Spinal cord (tissue), 10 donors: ENCODE measurements at places on chromosomes 13 and 19. TPM values are rescaled to one million over a fixed set of nuclear protein-coding genes. Genes with fewer than 3 reads are reported as not detected.
A peak's percentile ranks its signal among the peaks of the same experiment; 100 is the strongest.

DNA sequence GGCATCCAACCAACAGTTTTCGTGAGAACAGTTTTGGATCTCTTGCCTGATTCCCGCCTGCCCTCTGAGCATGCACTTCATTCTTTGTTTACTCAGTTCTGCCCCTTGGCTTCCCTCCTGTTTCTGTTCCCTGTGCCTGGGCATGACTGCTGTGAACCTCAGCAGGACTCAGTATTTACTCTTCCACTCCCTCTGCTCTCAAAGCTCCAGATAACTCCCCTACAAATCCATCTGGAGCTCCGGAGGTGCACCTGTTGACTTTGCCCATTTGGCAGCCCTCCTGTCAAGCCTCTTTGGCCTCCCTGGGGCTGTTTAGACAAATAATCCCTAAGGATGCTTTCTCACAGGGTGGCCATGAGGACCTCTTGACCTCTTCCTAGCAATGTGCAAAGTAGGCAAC lies 34.2 kb upstream of the ARGLU1 start:
- no peaks in the 10 kb centered on the region for H3K4me1 ChIP-seq

DNA sequence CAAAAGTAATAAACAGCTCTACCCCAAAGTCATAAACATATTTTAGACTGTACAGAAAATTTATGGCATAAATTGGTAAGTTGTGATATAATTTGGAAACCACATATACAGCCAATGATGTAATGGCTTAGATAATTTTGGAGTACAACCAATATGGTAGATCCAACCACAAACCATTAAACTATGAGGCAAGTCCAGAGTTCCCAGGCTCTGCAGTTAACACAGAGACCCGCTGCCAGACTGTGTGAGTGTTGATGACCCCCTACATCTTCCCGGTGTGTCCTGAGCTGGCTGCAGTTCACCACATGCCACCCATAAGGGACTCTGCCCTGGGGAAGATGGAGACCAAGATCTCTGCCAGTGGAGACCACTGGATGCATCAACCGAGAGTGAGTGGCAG lies 9.9 kb upstream of the SERPINE3 start:
- no peak overlapping the region for H3K27ac ChIP-seq
- H3K4me3 ChIP-seq, result no peak overlapping the region
- H3K4me1 ChIP-seq, result peaks cover 7% of the 10 kb centered on the region
- no peaks in the 10 kb centered on the region for H3K36me3 ChIP-seq
- DNase-seq, result no peak
- H3K27me3 ChIP-seq, result no peaks in the 10 kb centered on the region

DNA sequence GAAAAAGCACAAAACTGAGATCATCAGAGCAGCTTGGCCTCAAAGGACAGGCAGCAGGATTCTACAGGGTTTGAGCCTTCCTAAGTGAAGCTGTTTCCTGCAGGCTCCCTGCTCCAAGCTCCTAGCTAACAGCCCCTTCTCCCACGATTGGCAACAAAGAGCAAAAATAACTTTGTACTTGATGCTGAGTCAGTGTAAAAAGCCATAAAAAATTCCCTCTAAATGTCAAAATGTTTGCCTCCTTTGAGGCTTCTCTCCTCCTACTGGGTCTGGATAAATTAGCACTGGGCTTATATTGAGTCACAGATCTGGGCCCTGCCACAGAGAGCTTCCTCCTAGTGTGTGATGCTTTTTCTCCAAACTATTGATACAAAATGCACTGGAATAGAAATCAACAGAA lies 153.3 kb downstream of the TNFRSF19 start:
- no peak for DNase-seq
- no peak overlapping the region for H3K4me3 ChIP-seq
- peak overlapping the region; percentile 67 for H3K27ac ChIP-seq

DNA sequence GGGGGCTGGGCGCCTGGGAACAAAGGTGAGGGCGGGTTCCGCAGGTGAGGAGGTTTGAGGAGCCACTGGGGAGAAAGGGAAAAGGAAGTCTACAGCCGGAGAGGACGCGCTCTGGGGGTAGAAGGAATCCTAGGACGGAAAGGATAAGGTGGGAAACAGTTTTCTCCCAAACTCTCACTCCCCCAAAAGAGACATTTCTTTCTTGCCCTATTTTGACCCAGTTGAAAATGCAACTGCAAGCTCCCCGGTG lies 651 bp upstream of the POLR1D start:
- H3K4me1 ChIP-seq, result peaks cover 7% of the 10 kb centered on the region
- no peaks in the 10 kb centered on the region for H3K36me3 ChIP-seq
- no peak for DNase-seq
- H3K27ac ChIP-seq, result peak overlapping the region; percentile 93

DNA sequence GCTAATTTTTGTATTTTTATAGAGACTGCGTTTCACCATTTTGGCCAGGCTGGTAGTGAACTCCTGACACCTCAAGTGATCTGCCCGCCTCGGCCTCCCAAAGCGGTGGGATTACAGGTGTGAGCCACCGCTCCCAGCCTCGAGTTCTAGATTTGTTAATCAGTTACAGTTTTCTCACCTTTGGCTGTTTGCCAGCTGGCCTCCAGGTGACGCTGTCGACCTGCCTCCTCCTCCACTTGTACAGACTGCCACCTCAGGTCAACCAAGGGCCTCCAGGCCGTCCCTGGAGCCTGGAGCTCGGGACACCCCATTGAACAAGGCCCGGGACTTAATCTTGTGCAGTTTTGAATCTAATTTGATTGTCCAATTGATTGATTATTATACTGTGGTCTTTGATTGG lies 45.5 kb downstream of the IER2 start:
- H3K36me3 ChIP-seq, result no peaks in the 10 kb centered on the region
- no peaks in the 10 kb centered on the region for H3K27me3 ChIP-seq
- H3K4me3 ChIP-seq, result no peak overlapping the region
- no peak overlapping the region for H3K27ac ChIP-seq
- no peaks in the 10 kb centered on the region for H3K4me1 ChIP-seq

- H3K27me3 ChIP-seq, result no peaks in the 10 kb centered on the region
- H3K4me1 ChIP-seq, result no peaks in the 10 kb centered on the region
- no peak overlapping the region for H3K4me3 ChIP-seq
Measured at GRCh38 chr13:97574926-97575325, 141.0 kb downstream of the RAP2A start.

The CLC gene
- 1.2 TPM for total RNA-seq

DNA sequence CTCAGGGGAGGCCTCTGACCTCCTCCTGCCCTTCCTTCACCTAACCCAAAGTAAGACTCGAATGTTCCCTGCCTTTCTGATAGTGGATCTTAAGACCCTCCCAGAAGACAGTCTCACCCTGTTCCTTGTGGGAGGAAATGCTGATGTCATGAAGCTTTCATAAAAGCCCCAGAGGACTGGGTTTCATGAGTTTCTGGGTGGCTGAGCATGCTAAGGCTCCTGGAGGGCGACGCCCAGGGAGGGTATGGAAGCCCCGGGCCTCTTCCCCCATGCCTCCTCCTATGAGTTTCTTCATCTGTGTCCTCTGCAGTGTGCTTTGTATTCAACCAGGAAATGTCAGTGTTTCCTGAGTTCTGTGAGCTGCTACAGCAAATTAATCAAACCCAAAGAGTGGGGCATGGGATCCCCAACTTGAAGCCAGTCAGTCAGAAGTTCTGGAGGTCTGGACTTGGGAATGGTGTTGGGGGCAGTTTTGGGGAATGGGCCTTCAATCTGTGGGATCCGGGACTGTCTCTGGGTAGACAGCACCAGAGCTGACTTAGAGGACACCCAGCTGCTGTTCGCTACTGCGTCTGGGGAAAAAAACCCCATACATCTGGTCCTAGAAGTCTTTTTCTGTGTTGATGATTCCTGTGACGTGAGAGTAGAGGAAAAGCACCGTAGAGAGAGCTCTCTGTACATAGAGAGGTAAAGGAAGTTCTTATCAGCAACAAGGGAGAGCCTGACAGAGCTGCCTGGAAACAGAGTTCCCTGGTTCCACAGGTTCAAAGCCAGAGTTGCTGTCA lies 2.0 kb upstream of the LILRB2 start:
- no peaks in the 10 kb centered on the region for H3K4me1 ChIP-seq
- no peak overlapping the region for H3K4me3 ChIP-seq
- no peaks in the 10 kb centered on the region for H3K27me3 ChIP-seq
- no peak for DNase-seq

- H3K4me3 ChIP-seq, result no peak overlapping the region
- H3K36me3 ChIP-seq, result no peaks in the 10 kb centered on the region
- no peak overlapping the region for H3K27ac ChIP-seq
- H3K27me3 ChIP-seq, result no peaks in the 10 kb centered on the region
- H3K4me1 ChIP-seq, result peaks cover 6% of the 10 kb centered on the region
Measured at GRCh38 chr19:38990949-38991697, 15.6 kb upstream of the FBXO17 start.

- H3K27me3 ChIP-seq, result no peaks in the 10 kb centered on the region
- H3K4me1 ChIP-seq, result peaks cover 38% of the 10 kb centered on the region
- no peak for DNase-seq
- no peak overlapping the region for H3K27ac ChIP-seq
- no peak overlapping the region for H3K4me3 ChIP-seq
- H3K36me3 ChIP-seq, result peaks cover 53% of the 10 kb centered on the region
Measured at GRCh38 chr19:2423915-2424685, 3.3 kb downstream of the TIMM13 start.

- peaks cover 75% of the 10 kb centered on the region for H3K36me3 ChIP-seq
- no peak for DNase-seq
- H3K4me1 ChIP-seq, result peaks cover 53% of the 10 kb centered on the region
- no peak overlapping the region for H3K4me3 ChIP-seq
- no peak overlapping the region for H3K27ac ChIP-seq
Measured at GRCh38 chr19:1166872-1167573, 7.0 kb downstream of the SBNO2 start.

The ZNF177 gene
- 9.9 TPM for total RNA-seq

The ZNF418 gene
- total RNA-seq, result 28.7 TPM

- H3K27ac ChIP-seq, result no peak overlapping the region
- no peaks in the 10 kb centered on the region for H3K4me1 ChIP-seq
- no peak for DNase-seq
- H3K4me3 ChIP-seq, result no peak overlapping the region
Measured at GRCh38 chr19:35166100-35167063, 11.8 kb downstream of the FXYD5 start.

DNA sequence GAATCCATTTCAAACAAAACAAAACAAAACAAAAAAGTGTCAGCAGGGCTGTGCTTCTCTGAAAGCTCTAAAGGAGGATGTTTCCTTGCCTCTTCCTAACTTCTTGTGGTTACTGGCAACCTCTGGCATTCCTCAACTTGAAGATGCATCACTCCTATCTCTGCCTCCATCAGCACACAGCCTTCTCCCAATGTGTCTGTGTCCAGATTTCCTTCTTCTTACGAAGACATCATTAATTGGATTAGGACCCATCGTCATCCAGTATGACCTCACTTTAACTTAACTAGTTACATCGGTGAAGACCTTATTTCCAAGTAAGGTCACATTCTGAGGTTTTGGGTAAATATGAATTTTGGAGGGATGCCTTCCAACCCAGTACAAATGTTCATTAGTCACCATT lies 33.8 kb upstream of the GTF2F2 start:
- no peaks in the 10 kb centered on the region for H3K36me3 ChIP-seq
- no peaks in the 10 kb centered on the region for H3K27me3 ChIP-seq
- no peaks in the 10 kb centered on the region for H3K4me1 ChIP-seq
- no peak overlapping the region for H3K4me3 ChIP-seq

GRCh38 chr13:31250435-31250834 lies 50.7 kb downstream of the B3GLCT start:
- no peak for DNase-seq
- no peak overlapping the region for H3K27ac ChIP-seq
- no peaks in the 10 kb centered on the region for H3K27me3 ChIP-seq

DNA sequence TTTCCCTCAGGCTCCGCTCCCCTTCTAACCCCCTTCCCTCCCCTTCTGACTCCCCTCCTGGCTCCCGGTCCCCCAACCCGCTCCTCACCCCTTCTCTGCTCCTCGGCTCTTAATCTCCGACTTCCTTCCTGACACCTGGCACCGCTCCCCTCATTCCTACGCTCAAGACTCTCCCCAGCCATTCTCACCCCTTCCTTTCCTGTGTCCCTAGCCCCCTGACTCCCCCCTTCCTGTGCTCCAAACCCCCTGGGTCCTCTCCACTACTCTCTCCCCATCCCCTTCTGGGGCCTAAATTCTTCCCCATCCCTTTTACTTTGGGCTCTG lies 658 bp downstream of the CLPP start:
- H3K4me3 ChIP-seq, result peak overlapping the region; percentile 66
- H3K27ac ChIP-seq, result peak overlapping the region; percentile 71
- H3K4me1 ChIP-seq, result peaks cover 14% of the 10 kb centered on the region

The RFPL4AL1 gene
- not detected for total RNA-seq

- H3K4me1 ChIP-seq, result no peaks in the 10 kb centered on the region
- H3K4me3 ChIP-seq, result no peak overlapping the region
- no peak overlapping the region for H3K27ac ChIP-seq
- H3K27me3 ChIP-seq, result no peaks in the 10 kb centered on the region
- no peaks in the 10 kb centered on the region for H3K36me3 ChIP-seq
- DNase-seq, result no peak
Measured at GRCh38 chr13:77349365-77349764, 22.5 kb upstream of the MYCBP2 start.

DNA sequence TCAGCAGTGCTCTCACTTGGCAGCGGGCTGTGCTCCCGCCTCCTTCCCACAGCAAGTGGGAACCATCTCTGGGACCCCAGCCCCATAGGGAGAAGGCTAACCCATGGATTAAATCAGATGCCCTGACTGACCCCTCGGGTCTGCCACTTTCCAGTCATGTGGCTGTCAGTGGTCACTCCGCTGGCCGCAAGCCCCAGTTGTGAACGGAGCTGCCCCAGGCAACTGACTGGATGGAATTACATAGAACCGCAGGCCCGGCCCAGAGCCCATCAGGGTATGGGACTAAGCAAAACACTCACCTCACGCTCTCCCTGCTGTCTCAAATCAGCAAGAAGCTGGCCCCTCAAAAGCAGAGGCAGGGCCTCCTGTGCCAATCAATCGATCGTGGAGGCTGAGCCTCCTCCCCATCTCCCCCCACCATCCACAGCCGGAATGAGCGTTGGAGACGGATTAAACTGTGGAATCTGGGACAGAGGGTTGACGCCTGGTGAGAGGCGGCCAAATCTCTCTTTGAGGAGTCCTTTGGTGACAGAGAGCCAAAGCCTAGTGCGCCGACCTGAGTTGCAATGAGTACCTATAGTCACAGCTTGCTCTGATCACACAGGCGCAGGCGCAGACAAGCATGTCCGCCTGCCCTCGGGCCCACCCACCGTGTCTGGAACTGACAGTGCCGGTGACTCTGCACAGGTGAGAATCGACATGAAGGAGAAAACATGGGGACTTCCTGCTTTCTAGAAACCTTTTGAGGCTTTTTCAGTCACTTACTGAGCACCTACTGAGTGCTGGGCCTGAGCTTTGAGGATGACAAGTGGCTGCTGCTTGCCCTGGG lies 38.7 kb downstream of the PBX4 start:
- no peak overlapping the region for H3K27ac ChIP-seq
- H3K36me3 ChIP-seq, result peaks cover 19% of the 10 kb centered on the region
- H3K4me3 ChIP-seq, result no peak overlapping the region

The GMIP gene
- total RNA-seq, result 5.2 TPM

GRCh38 chr13:41144576-41144975 lies 12.0 kb upstream of the KBTBD6 start:
- no peaks in the 10 kb centered on the region for H3K27me3 ChIP-seq
- no peaks in the 10 kb centered on the region for H3K4me1 ChIP-seq
- no peaks in the 10 kb centered on the region for H3K36me3 ChIP-seq
- no peak overlapping the region for H3K27ac ChIP-seq
- DNase-seq, result no peak
